ENCODE measurements at places on chromosomes 6 and 20. TPM values are rescaled to one million over a fixed set of nuclear protein-coding genes. Genes with fewer than 3 reads are reported as not detected.
A peak's percentile ranks its signal among the peaks of the same experiment; 100 is the strongest.

Gene PTCHD4
- not detected for total RNA-seq

Gene MATN4
- total RNA-seq, result not detected

- DNase-seq, result no peak
These were observed 81.1 kb downstream of the SASH1 start for GRCh38 chr6:148423601-148424270.

DNA sequence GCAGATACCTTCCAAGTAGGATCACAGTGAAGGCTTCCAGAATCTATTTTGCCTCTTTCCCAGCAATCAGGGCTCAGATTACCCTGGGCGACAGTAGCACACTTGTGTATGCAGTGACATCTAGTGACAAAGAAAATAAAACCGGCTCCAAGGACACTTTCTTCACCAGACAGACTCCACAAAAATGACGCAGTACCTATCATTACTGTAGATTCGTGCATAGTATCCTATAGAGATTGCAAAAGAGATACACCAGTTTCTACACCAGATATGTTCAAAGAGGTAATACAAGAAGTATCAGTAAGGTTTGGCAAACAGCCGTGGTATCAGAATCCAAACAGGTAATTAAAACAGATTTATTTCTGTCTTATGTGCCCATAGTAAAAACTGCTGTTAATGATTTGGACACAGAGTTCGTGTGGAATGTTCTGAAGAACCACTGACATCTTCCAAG is 600.4 kb upstream of the JAG1 start:
- DNase-seq, result peak; percentile 20

All from MG63 (cell line).